ENCODE measurements at places on chromosomes 12 and 14.
A peak's percentile ranks its signal among the peaks of the same experiment; 100 is the strongest.

- DNase-seq: peak; percentile 40
Measured at GRCh38 chr12:48996794-48997718, 2.1 kb downstream of the DDN start.

DNA sequence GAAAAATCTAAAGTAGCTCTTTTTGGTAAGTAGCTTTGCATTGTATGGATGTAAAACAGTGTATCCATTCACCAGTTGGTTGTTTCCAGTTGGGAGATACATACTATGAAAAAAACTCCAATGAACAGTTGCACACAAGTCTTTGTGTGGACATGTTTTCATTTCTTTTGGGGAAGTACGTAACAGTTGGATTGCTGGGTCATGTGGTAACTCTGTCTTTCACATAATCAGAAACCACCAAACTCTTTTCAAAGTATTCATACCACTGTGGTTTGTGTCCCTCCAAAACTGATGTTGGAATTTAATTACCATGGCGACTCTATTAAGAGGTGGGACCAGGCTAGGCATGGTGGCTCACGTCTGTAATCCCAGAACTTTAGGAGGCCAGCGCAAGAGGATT lies 58.9 kb upstream of the RESF1 start:
- DNase-seq: no peak

- DNase-seq: no peak
Measured at GRCh38 chr14:99624971-99625370, 20.0 kb upstream of the HHIPL1 start.

GRCh38 chr12:65596514-65597091 lies 227.7 kb upstream of the HMGA2 start:
- DNase-seq: no peak

DNA sequence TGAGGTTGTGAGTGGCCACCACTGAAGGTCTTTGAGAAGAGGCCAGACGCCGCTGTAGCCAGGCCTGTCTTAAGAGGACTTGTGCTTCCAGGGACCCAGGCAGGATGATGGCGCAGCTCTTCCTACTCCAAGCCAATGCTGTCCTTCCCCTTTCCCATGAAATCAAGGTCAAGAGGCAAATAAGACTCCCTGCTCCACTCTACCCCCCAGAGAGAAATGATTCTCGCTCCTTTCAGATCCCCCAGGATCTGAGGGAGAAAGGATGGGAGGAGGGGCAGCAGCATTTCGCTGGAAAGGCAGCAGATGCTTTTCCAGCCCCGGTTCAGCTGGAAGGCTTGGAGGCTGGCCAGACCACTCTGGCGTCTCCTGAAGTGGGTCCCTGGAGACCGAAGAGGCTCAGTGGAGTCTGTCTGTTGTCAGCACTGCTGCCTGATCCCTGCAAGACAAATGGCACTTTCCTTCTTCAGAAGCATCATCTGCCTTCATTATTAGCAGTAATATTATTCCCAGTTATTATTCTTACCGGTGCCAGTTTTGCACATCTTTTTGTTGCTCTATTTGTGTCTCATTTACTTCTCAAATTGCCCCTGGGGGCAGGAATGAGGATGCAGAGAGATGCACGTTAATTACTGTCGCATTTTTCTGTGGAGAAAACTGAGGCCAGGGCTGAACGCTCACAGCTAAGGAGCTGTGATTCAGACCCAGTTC lies 51.4 kb downstream of the C14orf132 start:
- DNase-seq: peak; percentile 94

DNA sequence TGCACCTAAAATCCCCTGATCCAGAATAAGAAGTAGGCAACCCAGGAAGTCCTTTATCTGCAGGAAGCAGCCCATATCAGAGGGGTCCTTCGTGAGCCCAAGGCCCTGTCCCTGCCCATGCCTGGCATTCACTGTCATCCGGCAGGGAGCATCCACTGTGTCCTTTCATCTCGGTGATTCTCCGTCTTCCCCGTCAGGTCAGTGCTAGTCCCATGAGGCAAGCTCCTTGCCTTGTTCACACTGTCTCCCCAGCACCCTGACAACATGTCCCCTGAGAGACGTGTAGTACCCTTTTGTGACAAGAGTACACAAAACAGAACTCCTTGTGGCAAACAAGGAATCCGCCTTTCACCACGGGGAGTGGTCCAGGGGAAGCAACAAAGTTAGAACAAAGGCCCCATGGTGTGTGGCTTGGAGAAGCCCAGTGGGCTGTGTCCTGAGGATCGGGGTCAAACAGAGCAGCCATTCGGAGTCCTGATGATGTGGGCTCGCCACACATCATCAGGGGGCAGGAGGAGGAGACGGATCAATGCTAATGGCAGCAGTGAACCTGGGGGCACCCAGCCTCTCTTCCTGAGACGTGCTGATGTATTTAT lies 112.1 kb downstream of the DICER1 start:
- DNase-seq: no peak

Measured in NCI-H1092 (cell line).